ENCODE measurements at places on chromosomes 1 and 21.

- DNase-seq = no peak
These were observed 485.7 kb upstream of the BRINP3 start for GRCh38 chr1:190963321-190963720.

DNA sequence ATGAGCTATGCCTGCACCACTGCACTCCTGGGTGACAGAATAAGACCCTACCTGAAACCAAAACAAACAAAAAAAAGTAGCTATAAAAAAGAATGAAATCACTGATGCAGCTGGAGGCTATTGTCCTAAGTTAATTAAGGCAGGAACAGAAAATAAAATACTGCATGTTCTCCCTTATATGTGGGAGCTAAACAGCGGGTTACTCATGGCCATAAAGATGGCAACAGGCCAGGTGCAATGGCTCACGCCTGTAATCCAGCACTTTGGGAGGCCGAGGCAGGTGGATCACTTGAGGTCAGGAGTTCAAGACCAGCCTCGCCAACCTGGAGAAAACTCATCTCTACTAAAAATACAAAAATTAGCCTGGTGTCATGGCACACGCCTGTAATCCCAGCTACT lies 152.7 kb downstream of the PIK3R3 start:
- DNase-seq = no peak

DNA sequence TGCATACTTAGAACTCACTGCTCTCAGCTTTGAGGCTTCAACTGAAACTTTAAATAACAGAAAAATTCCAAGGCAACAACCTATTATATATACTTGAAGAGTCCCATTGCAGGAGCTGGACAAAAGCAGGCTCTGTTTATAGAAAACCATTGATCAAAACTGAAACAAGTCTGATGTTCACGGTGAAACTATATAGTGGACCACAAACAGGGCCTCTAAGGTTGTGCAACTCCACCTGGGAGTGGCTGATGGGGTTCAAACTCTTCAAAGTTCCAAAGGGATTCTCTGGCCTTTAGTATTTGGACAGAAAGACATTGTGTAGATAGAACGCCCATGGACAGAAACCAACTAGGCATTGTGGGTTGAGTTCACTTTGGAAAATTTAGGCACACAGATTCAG lies 140.3 kb downstream of the ZC3H11B start:
- DNase-seq = no peak

DNA sequence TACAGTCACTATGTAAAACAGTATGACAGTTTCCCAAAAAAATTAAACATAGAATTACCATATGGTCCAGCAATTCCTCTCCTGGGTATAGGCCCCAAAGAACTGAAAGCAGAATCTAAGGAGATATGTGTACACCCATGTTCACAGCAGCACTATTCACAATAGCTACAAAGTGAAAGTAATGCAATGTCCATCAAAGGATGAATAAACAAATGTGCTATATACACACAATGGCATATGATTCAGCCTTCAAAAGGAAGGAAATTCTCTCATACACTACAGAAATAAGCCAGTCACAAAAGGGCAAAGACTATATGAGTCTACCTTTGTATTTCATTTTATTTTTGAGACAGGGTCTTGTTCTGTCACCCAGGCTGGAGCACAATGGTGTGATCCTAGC lies 120.4 kb downstream of the TOMM20 start:
- DNase-seq = no peak

DNA sequence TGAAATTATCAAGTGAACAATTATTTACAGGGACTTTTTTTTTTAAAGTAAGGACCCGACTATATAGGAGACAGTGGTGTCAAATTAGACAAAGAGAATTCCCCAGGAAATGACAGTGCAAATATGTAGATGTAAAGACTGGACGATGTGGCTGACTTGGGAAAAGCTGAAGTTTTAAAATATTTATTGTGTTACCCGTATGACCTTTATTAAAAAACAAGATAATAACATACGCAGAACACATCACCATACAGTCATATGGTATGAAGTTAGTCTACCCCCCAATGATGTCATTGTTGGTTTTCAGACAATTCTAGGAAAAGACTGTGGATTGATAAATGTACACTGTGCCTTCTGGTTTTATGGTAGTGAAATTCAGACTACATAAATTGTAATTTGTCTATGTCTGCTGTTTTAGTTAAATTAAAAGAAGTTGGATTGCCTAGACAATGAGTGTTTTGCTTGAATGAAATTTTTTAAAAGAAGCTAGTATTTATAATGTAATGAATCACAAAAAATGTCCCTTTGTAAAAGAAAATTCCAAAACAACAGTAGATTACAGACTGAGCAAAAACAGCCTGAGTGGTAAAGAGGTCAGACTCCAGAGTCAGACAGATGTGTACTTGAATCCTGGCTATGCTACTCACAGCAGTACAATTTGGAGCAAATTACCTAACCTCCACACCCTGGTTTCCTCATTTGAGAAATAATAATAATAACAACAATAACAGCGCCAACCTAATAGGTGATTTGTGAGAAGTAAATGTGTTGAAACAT lies 15.5 kb upstream of the PDC start:
- no peak for DNase-seq

DNA sequence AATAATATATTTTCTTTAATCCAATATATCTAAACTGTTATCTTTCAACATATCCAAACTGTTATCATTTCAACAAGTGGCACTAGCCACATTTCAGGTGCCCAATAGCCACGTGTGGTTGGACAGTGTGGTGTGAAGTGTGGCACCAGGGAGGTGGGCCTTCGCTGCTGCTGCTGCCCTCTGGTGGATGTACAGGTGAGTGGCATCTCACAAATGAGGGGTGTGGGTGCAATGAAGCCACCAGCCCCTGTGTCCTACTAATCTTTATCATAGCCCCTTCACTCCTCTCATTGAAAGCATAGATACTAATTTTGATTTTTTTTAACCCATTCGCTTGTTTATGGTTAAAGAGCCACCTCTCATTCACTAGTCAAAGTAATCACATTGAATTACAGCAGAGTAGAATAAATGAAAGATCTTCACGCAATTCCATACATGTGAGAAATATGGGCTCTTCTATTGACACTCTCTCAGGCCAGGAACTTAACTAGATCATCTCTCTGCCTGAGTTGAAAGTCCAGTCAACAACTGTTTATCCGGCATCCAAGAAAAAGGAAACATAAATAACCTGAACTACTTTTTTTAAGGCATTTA lies 499.2 kb downstream of the OMA1 start:
- no peak for DNase-seq

DNA sequence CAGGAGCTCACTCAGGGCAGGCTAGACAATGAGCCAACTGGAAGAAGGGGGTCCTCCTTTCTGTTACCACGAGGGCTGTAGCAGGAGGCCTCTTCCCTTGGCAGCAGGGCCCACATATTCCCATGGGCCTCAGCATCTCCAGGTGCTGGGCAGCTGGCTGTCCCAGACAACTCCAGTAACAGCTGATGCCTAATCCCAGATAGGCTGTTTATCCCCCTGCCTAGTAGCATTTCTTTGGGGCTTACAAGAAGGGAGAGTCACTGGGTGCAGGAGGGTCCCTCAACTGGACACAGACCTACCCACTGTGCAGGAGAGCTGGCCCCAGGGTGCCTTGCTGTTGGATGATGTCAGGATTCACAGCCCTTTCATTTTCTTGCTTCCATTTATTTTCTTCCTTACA lies 278.2 kb downstream of the DSCAM start:
- no peak for DNase-seq

All from stimulated activated CD8-positive, alpha-beta memory T cell treated with anti-CD3 and anti-CD28 coated beads, Interleukin-4, amount 100 ng/mL, for 1 hour (primary cell).